Cortex of kidney (tissue), 1 donor: ENCODE measurements at places on chromosomes 13 and 19.
A peak's percentile ranks its signal among the peaks of the same experiment; 100 is the strongest.

GRCh38 chr19:2488942-2489731 lies 13.2 kb downstream of the GADD45B start:
- no peak for DNase-seq

- DNase-seq = no peak
Measured at GRCh38 chr19:29587518-29587986, 18.5 kb upstream of the POP4 start.

DNA sequence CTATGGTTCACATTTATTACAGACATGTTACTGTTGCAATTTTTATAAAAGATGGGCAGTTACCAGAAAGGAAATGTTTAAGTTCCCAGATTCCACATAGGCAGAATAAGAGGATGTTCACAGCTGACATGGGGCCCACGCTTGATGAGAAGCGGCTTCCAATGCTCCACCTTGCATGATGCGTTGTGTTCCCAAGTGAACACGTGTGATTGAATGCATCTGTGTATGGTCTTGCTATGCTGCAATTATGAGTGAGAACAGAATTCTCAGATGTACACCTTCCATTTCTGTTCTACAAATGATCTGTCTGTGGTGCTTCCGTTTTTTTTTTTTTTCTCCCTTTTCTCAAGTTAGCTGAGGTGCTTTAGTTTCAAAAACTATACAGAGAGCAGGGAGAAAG lies 15.5 kb downstream of the UPF3A start:
- DNase-seq = no peak

DNA sequence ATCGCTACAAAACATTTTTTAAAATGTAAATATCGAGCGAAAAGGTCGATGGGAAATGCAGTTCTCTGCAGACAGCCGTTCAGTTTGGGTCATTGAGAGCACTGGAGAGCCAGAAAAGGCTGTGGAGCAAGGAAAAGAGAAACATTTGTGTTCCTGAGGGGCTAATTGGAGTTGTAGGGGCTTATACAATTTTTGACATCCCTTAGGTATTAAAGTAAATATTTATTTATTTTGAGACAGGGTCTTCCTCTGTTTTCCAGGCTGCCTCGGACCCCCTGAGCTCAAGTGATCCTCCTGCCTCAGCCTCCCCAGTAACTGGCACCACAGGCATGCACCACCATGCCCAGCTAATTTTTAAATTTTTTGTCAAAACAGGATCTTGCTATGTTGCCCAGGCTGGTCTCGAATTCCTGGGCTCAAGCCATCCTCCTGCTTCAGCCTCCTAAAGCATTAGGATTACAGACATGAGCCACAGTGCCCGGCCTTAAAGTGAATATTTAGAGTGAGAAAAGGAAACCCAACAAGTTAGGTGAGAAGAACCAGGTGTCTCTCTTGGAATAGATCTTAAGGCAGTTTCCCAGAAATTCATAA lies 825 bp upstream of the YIF1B start:
- DNase-seq = no peak

- DNase-seq = no peak
Measured at GRCh38 chr19:45173816-45174215, 4.2 kb downstream of the TRAPPC6A start.

GRCh38 chr19:10454267-10454666 lies 33.9 kb downstream of the PDE4A start:
- no peak for DNase-seq

- DNase-seq = no peak
Measured at GRCh38 chr13:75861786-75862185, 225.7 kb downstream of the LMO7 start.

GRCh38 chr19:16860118-16860517 lies 28.7 kb upstream of the F2RL3 start:
- no peak for DNase-seq

- DNase-seq = no peak
Measured at GRCh38 chr13:106981051-106981450, 413.1 kb upstream of the ARGLU1 start.

DNA sequence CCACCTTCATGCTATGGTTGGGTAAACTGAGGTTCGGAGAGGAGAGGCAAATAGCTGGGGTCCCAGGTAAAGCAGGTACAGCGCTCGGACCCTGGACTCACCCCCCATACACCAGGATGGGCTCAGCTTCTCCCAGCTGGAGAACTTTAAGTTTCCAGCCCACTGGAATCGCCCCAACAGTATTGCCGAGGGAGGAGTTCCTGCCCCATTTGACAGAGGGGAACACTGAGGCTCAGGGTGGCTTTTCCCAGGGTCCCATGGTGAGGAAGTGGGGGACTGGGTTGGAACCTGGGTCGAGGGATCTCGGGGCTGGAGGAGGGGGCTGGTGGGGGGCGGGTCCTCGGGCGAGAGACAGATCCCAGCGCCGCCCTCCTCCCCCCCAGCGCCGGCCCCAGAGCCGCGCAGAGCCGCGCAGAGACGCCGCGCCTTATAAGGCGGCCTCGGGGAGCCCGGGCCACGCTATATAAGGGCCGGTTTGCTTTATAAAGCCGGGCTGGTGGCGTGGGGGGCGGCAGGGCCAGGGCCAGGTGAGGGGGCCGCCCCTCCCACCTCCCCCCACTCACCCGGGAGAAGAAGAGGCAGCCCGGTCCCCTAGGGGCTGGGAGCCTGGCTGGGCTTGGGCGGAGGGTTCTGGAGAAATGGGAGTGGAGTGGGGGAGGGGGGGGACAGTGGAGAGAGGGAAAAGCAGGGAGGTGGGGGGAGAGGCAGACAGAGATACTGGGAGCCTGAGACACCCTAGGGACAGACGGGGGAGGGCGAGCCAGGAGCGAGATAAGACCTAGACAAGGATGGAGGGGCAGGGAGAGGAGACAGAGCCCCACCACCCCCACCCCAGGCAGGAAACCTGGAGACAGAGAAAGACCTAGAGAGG lies 1.1 kb downstream of the CNN1 start:
- no peak for DNase-seq

GRCh38 chr19:2678044-2678671 lies 24.3 kb downstream of the GNG7 start:
- DNase-seq = no peak

- DNase-seq = no peak
Measured at GRCh38 chr19:42872608-42873007, 6.9 kb downstream of the PSG1 start.

DNA sequence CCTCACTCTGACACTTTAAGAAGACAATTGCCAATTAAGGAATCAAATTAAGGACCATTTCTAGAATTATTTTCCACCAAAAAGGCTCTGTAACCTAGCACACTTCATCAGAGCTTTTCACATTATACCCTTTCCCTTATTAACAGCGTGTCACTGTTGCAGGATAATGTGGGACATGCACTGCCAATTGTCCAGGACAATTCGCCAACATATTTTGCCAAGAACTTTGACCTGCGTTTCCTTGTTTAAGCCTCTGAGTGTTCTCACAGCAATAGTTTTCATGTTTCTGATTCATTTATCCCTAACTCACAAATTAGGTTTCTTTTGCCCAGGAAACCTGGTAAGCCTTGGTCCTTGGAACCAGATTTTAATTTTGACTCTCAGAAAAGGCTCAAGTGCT lies 13.3 kb downstream of the COL4A1 start:
- no peak for DNase-seq

DNA sequence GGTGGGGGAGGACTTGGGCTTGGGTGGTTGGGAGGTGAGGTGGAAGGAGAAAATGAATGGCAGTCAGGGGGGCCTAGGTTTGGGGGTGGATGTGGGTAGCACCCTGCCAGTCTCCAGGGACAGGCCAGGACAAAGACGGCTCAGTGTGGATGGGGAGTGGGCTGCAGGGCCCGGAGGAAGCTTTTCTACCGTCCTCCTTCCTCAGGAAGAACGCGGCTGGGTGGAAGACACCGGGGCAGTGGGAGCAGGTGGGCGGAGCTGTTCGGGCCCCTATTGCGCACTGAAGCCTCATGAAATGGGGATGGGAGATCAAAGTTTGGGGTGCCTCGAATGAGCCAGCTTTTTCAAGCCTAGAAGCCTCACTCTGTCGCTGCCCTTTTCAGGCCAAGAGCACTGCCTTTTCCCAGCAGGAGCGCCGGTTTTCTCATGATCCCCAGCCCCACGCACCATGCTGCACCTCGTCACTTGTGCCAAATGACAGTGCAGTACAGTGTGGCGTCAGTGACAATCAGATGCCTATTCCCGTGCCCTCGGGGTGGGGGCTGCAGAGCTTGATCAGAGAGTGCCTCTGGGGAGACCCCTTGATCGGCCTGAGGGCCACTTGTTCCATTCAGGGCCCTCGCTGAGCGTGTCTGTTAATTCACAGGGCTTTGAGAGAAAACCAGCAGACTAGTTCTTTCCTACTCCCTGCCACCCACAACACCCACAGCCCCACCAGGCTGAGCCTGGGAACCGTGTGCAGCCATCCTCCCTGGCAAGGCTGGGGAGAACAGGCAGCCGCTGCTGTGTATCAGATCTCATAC lies 1.5 kb downstream of the CALM3 start:
- no peak for DNase-seq

- DNase-seq = no peak
Measured at GRCh38 chr19:51161266-51161665, 19.2 kb downstream of the SIGLEC7 start.

DNA sequence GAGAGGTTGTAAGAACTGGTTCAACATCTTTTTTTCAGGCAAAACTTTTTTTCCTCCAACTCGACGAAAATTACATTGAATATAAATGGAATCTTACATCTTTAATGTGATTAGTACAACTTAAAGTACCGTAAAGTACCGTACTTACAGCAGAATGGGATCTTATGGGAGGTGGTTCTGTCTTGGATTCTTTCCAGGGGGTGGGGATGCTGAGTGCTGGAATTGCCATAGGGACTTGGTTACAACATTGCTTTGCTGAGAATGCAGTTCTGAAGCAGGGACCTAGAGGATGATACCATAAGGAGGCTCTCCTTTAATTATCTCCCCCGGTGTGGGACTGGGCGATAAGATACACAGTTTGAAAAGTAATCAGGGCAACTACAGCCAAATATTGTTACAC lies 186.4 kb downstream of the KLF5 start:
- no peak for DNase-seq

GRCh38 chr19:6278740-6279619 lies 795 bp downstream of the MLLT1 start:
- DNase-seq = no peak

DNA sequence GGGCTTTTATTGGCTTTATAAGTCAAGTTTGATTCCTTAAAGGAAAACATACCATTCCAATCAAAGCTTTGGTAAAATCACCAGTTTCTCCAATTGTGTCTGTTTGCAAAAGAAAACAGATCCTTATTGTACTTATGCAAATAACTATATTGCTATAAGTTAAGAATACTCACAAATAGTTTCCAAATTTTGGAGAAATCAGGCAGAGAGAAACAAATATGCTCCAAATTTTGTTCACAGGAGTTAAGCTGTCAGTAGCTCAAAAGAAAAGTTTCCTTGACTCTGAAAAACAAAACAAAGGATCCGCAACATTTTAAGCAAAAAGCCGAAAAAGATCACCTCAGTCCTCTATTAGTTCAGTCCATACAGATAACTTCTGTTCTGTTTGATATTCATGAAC lies 19.2 kb upstream of the IGFL4 start:
- no peak for DNase-seq

- DNase-seq = no peak
Measured at GRCh38 chr19:53246498-53246897, 8.2 kb downstream of the ZNF677 start.

GRCh38 chr19:29381353-29382203 lies 144.2 kb upstream of the VSTM2B start:
- DNase-seq = no peak

DNA sequence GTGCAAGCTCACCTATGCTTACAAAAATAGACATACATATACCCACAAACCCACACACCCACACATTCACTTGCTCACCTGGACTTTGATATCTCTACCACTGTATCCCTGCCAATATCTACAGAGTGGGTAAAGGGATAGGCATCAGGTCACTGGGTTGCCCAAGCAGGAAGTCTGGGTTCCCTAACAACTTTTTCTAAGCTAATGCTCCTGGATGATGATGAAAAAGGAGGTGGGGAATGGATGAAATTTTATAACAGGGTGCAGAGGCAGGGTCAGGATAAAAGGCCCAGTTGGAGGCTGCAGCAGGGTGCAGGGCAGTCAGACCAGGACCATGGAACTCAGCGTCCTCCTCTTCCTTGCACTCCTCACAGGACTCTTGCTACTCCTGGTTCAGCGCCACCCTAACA lies at the start of gene CYP2B6:
CYP2B6 (plus strand) TSS at position 311 of the 410 bp plus-strand sequence; CDS start at position 335, 24 bp downstream.
- DNase-seq = no peak

- DNase-seq = no peak
Measured at GRCh38 chr13:105848494-105848893, 687.0 kb downstream of the EFNB2 start.

DNA sequence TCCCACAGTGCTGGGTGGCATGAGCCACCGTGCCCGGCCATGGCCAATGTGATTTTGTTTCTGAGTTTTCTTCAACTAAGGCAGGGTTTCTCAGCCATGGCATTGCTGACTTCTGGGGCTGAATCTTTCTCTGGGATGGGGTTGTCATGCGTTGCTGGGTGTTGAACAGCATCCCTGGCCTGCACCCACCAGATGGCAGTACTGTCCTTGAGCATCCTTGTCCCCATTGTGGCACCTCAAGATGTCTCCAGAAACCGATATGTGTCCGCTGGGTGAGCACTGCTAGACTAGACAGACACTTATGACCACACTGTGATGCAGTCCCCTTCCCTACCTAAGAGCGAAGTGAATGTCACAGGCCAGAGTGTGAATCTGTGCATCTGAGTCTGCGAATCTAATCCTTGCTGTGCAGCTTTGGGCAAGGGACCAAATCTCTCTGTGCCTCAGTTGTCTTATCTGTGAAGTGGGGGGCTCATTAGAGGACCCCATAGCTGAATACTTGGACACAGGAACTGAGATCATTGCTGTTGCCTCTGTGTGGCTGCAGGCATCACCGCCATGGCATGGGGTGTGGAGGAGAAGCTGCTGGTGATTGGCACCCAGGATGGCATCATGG lies 50.3 kb upstream of the SIN3B start:
- DNase-seq = no peak

- DNase-seq = no peak
Measured at GRCh38 chr13:29920025-29920643, 69.7 kb upstream of the UBL3 start.

GRCh38 chr19:34275705-34276104 lies 21.4 kb downstream of the GARRE1 start:
- no peak for DNase-seq

- no peak for DNase-seq
Measured at GRCh38 chr13:41384749-41385503, 72.4 kb upstream of the RGCC start.

- no peak for DNase-seq
Measured at GRCh38 chr13:46799139-46799538, 2.2 kb upstream of the ESD start.

- DNase-seq = no peak
Measured at GRCh38 chr19:48350856-48351255, 12.9 kb downstream of the TMEM143 start.

- DNase-seq = no peak
Measured at GRCh38 chr13:85693889-85694511, 105.2 kb downstream of the SLITRK6 start.

GRCh38 chr19:52735734-52736133 lies 890 bp upstream of the ZNF611 start:
- DNase-seq = no peak

- peak; percentile 86 for DNase-seq
Measured at GRCh38 chr19:39409208-39410016, 2.8 kb downstream of the ZFP36 start.
